A549 treated with Mapracorat at 1 μM for 4 hours (cell line): ENCODE measurements at places on chromosomes 16 and 17. TPM values are rescaled to one million over a fixed set of nuclear protein-coding genes. Genes with fewer than 3 reads are reported as not detected.

CCL3 gene
- total RNA-seq, result not detected in 5 replicates

CD300C gene
- total RNA-seq, result 0.15 to 0.21 TPM (median 0.19 TPM) in 4 of 5 replicates, not detected in the other

ABCC12 gene
- total RNA-seq, result 0.04 to 0.22 TPM (median 0.05 TPM) in 4 of 5 replicates, not detected in the other

CES1 gene
- 30.0 to 47.0 TPM (median 37.3 TPM) in 5 replicates for total RNA-seq

ASGR1 gene
- total RNA-seq, result 0.77 to 1.3 TPM (median 1.0 TPM) in 5 replicates

ASGR2 gene
- total RNA-seq, result 0.19 TPM in 1 of 5 replicates, not detected in the others

NAGS gene
- 0.77 to 1.5 TPM (median 1.1 TPM) in 5 replicates for total RNA-seq

UBE2G1 gene
- 67.2 to 94.4 TPM (median 77.5 TPM) in 5 replicates for total RNA-seq

RTN4RL1 gene
- total RNA-seq, result 8.4 to 11.6 TPM (median 9.8 TPM) in 5 replicates

CD300LG gene
- total RNA-seq, result not detected in 5 replicates

KRTAP3-1 gene
- 0.35 TPM in 1 of 5 replicates, not detected in the others for total RNA-seq

SPATA22 gene
- not detected in 5 replicates for total RNA-seq

CCL22 gene
- 0.05 to 0.07 TPM (median 0.07 TPM) in 4 of 5 replicates, not detected in the other for total RNA-seq

C16orf89 gene
- total RNA-seq, result not detected in 5 replicates

CCT6B gene
- 1.4 to 2.0 TPM (median 1.6 TPM) in 5 replicates for total RNA-seq

TPSAB1 gene
- total RNA-seq, result 0.15 TPM in 1 of 5 replicates, not detected in the others

MMP28 gene
- 4.5 to 8.7 TPM (median 7.5 TPM) in 5 replicates for total RNA-seq

DBNDD1 gene
- total RNA-seq, result 47.5 to 63.7 TPM (median 58.7 TPM) in 5 replicates

BBS2 gene
- total RNA-seq, result 16.4 to 24.9 TPM (median 21.6 TPM) in 5 replicates

TMEM92 gene
- total RNA-seq, result 16.2 to 21.1 TPM (median 18.5 TPM) in 5 replicates

CUEDC1 gene
- total RNA-seq, result 46.2 to 62.6 TPM (median 54.2 TPM) in 5 replicates

TMC5 gene
- total RNA-seq, result 4.8 to 7.3 TPM (median 5.3 TPM) in 5 replicates

TNK1 gene
- total RNA-seq, result 1.2 to 1.8 TPM (median 1.4 TPM) in 5 replicates

ZG16B gene
- 0.34 to 0.96 TPM (median 0.80 TPM) in 5 replicates for total RNA-seq

SCN4A gene
- total RNA-seq, result 0.02 to 0.20 TPM (median 0.05 TPM) in 5 replicates

LITAFD gene
- total RNA-seq, result not detected in 5 replicates

CCDC40 gene
- 6.7 to 7.9 TPM (median 7.2 TPM) in 5 replicates for total RNA-seq

LUC7L gene
- 41.1 to 48.4 TPM (median 46.1 TPM) in 5 replicates for total RNA-seq

KRTAP1-1 gene
- not detected in 5 replicates for total RNA-seq
